ENCODE measurements at places on chromosomes 6 and 20.
A peak's percentile ranks its signal among the peaks of the same experiment; 100 is the strongest.

- no peak for DNase-seq
Measured at GRCh38 chr20:38805958-38806854, 709 bp downstream of the PPP1R16B start.

DNA sequence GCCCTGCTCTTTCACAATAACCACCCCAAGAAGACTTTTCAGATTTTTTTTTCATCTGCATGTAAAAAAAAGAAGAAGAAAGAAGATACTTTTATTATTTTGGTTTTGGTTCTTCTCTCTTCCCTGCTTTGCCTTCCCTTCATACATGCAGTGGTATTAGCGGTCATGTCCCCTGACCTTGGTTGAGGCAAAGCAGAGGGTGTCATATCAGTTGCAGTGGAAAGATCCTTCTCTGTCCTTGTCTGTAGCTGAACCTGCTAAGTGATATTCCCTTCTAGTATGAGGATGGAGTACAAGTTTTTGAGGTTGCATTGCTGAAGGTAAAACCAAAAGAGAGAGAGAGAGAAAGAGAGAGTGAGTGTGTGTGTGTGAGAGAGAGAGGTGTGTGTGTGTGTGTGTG is 345.7 kb downstream of the UTRN start:
- DNase-seq: no peak

DNA sequence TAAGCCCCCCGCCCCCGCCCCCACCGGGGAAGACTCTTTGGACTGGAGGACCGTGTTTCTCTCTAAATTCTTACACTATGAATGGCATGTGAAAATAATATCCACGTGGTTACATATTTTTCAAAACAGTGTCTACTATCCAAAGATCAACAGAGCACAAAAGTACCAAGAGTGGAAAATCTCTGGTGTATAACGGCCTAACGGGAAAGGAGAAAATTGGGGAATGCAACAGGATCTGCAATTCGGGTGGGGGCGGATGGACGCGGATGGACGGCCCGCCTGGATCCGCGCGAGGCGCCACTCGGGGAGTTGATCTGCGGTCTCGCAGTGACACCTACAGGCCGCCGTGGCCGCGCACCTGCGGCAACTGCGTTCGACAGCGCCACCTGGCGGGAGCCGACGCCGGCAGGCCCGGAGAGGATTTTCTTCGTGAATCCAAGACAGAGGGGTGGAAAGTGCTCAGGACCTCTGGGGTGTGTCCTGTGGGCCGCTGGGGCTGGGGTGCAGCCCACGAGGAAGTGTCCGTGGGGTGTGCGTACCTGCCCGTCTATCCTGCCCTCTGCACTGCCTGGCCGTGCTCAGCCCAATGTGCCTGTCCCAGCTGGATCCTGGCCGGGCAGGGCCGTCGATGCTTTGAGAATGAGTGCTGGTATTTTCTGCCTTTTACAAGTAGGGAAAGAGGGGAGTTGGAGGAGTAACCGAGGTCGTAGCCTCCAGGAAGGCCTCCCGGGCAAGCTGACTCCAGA is 18.6 kb downstream of the ANKRD60 start:
- peak; percentile 59 for DNase-seq

- peak; percentile 43 for DNase-seq
Measured at GRCh38 chr20:63830841-63831588, at the start of gene ZBTB46. Gene ZBTB46 (minus strand): TSS chr20:63831264. CDS start chr20:63790757, 40,507 bp downstream.

DNA sequence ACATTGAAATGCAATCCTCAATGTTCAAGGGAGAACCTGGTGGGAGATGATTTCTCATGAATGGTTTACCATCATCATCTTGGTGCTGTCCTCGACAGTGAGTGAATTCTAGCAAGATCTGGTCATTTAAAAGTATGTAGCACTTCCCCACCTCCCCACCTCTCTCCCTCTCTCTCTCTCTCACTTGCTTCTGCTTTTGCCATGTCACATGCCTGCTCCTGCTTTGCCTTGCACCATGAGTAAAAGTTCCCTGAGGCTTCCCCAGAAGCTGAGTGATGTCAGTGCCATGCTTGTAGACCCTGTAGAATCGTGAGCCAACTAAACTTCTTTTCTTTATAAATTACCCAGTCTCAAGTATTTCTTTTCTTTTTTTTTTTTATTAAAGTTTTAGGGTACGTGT is 60.5 kb downstream of the DST start:
- no peak for DNase-seq

GRCh38 chr20:54112221-54112884 is 42.0 kb upstream of the BCAS1 start:
- no peak for DNase-seq

- no peak for DNase-seq
Measured at GRCh38 chr6:396126-396520, 4.6 kb downstream of the IRF4 start.

- DNase-seq: no peak
Measured at GRCh38 chr6:10315658-10316372, 99.1 kb downstream of the TFAP2A start.

DNA sequence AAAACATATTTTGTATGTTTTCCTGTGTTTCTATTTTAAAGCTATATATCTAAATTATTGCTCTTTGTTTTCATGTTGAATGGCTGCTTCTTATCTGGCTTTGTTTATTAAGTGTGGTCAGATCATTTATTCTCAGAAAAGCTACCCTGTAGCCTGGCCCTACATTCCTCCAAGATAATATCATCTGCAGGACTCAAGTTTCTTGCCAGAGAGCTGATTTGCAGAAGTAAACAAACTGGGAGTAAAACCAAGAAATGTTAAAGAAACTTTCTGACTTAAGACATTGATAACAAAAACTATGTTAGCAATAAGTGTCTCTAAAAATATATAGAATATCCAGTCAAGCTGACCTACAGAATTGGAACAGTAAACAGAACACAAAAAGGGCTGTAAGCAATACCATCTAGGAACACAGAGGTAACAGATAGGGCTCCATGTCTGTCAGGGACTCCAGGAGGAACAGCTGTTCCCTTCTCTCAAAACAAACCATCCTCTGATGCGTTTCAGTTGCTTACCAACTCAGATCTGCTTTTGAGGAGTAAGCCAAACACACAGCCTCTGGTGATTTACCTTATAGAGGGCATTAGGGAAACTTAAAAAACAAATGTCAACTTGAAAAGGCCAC is 17.5 kb upstream of the CEP85L start:
- no peak for DNase-seq

DNA sequence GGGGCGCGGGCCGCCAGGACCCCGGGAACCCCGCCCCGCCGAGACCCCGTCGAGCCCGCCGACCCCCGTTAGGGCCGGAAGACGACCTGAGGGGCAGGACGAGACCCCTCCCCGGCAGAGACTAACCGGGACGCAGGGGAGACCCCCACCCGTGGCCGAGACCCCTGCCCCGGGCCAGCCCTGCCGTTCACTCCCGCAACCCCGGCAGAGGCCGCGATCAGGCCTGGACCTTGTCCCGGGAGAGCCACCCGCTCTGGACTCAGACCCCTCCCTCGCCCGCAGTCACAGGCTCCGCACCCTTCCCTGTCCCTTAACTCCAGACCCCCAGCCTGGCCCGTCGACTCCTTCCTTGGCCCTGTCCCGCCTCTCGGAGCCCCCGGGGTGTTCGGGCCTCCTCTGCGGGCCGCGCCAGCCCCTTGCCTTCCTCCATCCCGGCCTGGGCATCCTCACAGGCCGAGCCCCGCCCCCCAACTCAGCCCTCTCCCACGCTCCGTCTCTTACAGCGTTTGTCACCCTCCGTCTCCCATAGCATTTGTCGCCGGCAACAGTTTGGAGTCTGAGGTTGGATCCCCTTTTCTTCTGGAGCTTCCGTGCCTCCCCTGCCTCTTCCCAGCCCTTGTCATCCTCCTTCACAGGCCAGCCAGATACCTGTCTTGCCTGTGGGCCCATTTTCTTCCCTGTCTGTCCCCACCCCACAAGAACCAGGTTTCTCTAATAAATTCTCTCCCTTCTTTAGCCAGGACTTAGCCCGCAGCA is 569 bp downstream of the TCEA2 start:
- DNase-seq: no peak

DNA sequence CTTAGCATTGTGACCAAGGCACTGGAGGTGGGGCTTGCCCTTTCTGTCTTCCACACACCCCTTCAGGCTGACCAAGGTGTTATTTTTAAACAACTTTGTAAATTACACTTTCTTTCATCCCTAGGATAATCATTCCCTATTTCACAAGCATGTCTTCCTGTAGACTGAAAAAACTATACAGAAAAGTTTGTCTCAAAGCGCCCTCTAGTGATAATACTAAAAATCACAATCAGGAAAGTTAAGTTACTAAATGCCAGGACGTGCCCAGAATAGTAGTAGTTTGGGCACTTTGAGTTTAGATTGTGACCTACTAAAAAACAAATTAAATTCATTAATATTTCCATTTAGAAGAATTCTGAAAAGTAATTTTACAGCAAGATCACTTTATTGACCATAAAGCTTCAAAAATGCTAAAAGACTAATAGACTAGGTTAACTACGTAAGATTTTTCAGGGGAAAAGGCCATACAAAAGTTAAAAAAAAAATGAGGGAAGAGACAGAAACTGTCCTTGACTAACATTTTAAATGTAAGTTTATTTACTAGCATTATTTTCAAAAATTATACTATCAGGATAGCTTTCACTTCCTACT is 123.3 kb upstream of the DUSP22 start:
- peak; percentile 5 for DNase-seq

- no peak for DNase-seq
Measured at GRCh38 chr20:23417861-23418260, 3.4 kb downstream of the NAPB start.

- DNase-seq: no peak
Measured at GRCh38 chr20:64247970-64248841, 7.3 kb upstream of the PCMTD2 start.

GRCh38 chr6:35014786-35015185 is 125.7 kb downstream of the ANKS1A start:
- no peak for DNase-seq

DNA sequence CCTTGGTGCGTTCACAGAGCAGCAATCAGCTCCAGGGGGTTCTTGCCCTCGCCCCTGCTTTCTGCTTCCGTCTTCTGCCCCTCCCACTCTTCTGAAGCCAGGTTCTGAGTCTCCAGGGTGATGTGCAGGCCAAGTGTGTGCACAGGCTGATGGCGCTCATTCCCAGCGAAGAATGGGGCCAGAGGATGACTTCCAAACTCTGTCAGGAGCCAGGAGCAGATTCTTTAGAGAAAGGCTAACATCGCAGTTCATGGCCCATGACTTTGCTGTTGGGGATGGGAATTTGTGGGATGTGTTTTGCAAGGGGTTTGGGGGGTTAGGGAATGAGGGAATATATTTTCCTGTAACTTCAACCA is 56.1 kb upstream of the CCN6 start:
- no peak for DNase-seq

Data from NCI-H774 (cell line).